Upper lobe of left lung (tissue), 6 donors: ENCODE measurements at places on chromosomes 3 and 15. TPM values are rescaled to one million over a fixed set of nuclear protein-coding genes. Genes with fewer than 3 reads are reported as not detected.
A peak's percentile ranks its signal among the peaks of the same experiment; 100 is the strongest.

DNA sequence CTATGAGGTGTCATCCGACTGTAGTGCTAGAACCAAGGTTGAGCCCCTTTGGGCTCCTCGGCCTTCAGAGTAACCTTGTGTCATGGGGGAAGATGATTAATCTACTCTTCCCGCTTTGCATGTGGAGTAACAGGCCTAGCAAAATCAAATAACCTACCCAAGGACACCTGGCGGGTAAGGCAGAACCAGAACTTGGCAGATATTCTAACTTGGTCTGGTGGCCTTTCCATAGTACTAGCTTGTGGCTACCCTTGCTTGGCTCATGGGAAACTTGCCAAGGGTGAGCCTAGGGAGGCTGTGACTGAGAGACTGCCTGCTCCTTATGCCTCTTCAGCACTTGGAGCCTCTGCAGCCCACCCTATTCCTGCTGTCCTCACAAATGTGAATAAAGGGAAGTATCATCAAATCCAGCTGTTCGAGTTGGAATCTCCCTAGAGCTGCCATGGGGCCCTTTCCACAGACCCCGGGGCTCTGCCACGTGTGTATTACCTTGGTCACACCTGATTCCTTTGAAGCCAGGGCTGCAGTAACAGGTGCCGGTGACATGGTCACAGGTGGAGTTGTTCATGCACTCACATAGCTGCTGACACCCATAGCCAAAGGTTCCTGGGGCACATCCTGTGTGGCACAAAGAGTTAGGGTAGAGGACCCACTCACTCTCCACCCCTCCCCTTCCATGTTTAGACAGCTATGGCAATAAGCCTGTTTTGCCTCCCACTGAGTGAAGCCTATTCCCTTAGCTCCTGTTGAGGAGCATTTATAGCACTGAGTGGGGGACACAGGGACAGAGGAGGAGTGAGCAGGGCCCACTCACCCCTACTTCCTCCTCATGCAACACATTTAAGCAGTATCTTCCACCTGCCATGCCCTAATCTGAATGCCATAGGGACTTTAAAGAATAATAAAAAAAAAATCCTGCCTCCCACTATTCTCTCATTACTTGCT, 46.0 kb downstream of the RAB11A start:
- DNase-seq: no peak

GRCh38 chr15:48475600-48476395, 144.6 kb downstream of the DUT start:
- DNase-seq: no peak

DNA sequence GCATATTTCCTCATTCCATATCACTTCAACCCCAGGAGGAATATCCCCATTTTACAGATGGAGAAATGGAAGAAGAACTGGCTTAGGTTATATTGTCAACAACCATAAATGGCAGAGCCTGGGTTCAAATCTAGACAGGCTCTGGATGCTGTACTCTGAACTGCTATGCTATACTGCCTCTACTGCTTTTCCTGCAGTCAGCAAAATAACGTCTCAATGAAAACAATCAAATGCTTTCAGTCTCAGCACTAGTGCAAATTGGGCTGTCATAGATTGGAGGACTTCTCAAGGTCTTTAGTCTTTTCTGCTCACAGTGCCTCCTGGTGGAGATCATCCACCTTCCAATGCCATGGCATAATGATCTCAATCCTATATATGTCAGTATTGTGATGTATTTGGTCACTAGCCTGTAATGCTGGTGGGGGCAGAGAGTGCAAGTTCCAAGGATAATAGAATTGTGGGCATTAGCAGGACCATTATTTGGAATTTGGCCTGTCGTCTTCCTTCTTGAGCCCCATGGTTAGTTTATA, 285.0 kb downstream of the CLSTN2 start:
- no peak for DNase-seq

GRCh38 chr15:58994906-58995453, 7.5 kb downstream of the RNF111 start:
- no peak for DNase-seq

- DNase-seq: no peak
Measured at GRCh38 chr3:124831628-124832199, 55.5 kb downstream of the ITGB5 start.

- DNase-seq: no peak
Measured at GRCh38 chr3:148089171-148089570, 608.5 kb upstream of the AGTR1 start.

- DNase-seq: no peak
Measured at GRCh38 chr15:73964736-73965093, 27.4 kb downstream of the STOML1 start.

- DNase-seq: no peak
Measured at GRCh38 chr15:99340347-99340746, 89.1 kb downstream of the LRRC28 start.

GRCh38 chr3:69201658-69202057, 79.3 kb upstream of the LMOD3 start:
- peak; percentile 41 for DNase-seq

DNA sequence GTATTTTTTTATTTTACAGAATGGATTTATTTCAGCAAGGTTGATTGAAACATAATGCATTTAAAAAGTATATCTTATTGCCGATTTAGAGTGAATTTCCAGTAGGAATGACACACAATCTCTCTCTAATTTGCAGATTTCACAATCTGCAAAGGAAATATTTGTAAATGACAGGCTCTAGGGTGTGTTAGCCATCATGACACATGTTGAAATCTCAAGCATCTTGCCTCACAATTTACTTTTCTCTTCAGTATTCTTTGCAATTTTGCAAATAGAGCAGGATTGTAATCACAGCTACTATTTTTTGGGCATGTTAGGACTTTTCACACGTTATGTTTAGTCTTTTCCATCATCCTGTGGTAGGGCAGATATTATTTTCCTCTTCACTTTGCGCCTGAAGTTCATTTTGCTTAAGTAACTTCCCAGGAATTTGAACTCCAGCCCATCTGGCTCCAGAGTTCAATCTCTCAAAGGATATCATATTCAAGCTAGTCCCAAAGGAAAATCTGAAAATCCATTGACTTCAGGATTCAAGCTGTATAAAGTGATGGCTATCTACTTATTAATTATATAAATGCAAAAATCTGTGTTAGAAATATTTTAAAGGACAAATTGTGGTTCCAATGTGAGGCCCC, 55.4 kb downstream of the ATP13A4 start:
- DNase-seq: no peak

Gene PEX5L
- total RNA-seq: not detected

Gene RAB6B
- total RNA-seq: 1.4 TPM

Gene GPR156
- total RNA-seq: 0.20 TPM

Gene THRB
- total RNA-seq: 14.8 TPM

Gene LMAN1L
- 1.0 TPM for total RNA-seq

Gene TRPC1
- total RNA-seq: 10.5 TPM

Gene UBE2E2
- 61.5 TPM for total RNA-seq

Gene CLCN2
- total RNA-seq: 3.0 TPM

Gene C2CD4A
- not detected for total RNA-seq

Gene GPR160
- 34.9 TPM for total RNA-seq

Gene ZNF662
- total RNA-seq: 9.5 TPM

Gene CSNK1G1
- total RNA-seq: 15.8 TPM

Gene TTC21A
- 7.4 TPM for total RNA-seq

Gene RSL24D1
- 20.5 TPM for total RNA-seq
